ENCODE measurements at places on chromosomes 7 and 10. TPM values are rescaled to one million over a fixed set of nuclear protein-coding genes. Genes with fewer than 3 reads are reported as not detected.

DNA sequence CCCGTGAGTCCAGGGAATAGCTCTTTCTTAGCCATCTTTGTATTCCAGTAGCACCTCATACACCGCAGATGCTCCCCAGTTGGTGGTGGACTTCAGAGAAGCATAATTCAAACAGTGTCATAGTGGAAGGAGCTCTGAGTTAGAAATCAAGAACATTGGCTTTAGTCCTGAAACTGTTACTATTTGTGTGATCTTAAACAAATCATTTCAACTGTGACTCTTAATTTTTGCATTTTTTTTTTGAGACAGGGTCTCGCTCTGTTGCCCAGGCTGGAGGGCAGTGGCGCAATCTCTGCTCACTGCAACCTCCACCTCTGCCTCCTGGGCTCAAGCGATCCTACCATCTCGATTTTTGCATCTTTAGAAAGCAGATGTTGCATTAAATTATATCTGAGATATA, 1.8 kb downstream of the BPGM start:
- DNase-seq: no peak
- no peak overlapping the region for H3K4me3 ChIP-seq
- H3K36me3 ChIP-seq: no peaks in the 10 kb centered on the region
- peaks cover 32% of the 10 kb centered on the region for H3K4me1 ChIP-seq
- H3K27me3 ChIP-seq: no peaks in the 10 kb centered on the region

Gene RPEL1
- total RNA-seq: not detected

Gene BAIAP2L1
- total RNA-seq: 0.36 TPM

Gene FAM241B
- 10.7 TPM for total RNA-seq

DNA sequence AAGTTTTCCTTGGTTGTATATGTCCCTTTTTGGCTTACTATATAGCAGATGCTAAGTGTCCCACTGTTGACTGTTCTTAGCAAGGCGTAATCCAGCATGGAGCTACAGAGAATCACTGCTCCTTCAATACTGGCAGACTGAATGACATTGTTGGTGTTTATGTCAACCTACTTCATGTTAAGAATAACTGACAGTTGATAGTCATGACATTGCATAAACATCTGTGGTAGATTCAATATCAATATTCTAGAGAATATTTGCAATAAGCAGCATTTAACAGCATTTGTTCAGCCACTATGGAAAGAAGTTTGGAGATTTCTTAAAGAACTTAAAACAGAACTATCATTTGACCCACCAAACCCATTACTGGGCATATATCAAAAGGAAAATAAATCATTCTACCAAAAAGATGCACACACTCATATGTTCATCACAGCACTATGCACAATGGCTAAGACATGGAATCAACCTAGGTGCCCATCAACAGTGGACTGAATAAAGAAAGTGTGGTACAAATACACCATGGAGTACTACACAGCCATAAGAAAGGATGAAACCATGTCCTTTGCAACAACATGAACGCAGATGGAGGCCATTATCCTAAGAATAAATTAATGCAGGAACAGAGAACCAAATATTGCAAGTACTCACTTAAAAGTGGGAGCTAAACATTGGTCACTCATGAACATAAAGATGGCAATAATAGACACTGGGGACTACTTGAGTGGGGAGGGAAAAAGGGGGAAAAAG, 88.7 kb downstream of the IMMP2L start:
- no peak overlapping the region for H3K27ac ChIP-seq
- H3K36me3 ChIP-seq: no peaks in the 10 kb centered on the region
- no peaks in the 10 kb centered on the region for H3K27me3 ChIP-seq
- no peak overlapping the region for H3K4me3 ChIP-seq
- no peaks in the 10 kb centered on the region for H3K4me1 ChIP-seq
- DNase-seq: no peak

DNA sequence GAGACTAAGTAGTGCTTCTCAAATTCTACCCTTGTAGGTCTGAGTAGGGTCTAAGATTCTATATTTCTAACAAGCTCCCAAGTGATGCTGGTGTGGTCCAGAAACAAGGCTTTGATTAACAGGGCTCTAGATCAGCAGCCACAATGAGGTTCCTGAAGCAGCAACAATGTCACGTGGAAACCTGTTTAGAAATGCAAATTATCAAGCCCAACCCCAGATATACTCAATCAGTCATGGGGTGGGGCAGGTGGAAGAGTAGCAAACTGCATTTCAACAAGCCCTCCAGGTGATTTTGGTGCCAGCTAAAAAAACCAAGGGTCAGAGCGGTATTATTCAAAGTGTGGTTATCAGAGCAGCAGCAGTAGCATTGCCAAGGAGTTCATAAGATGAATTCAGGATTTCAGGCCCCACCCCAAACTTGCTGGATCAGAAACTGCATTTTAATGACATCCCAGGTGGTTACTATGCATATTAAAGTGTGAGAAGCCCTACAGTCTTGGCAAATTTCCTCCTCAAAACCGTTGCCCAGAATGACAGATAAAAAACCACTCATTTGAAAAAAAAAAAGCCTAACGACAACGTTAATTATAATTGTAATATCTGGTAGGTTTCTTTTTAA, 199.2 kb downstream of the AHR start:
- no peaks in the 10 kb centered on the region for H3K4me1 ChIP-seq
- H3K27ac ChIP-seq: no peak overlapping the region
- no peak overlapping the region for H3K4me3 ChIP-seq
- H3K27me3 ChIP-seq: no peaks in the 10 kb centered on the region
- DNase-seq: no peak
- H3K36me3 ChIP-seq: no peaks in the 10 kb centered on the region

- H3K27ac ChIP-seq: no peak overlapping the region
- no peaks in the 10 kb centered on the region for H3K36me3 ChIP-seq
- H3K27me3 ChIP-seq: no peaks in the 10 kb centered on the region
- DNase-seq: no peak
Measured at GRCh38 chr7:35570937-35571336, 124.0 kb downstream of the HERPUD2 start.

DNA sequence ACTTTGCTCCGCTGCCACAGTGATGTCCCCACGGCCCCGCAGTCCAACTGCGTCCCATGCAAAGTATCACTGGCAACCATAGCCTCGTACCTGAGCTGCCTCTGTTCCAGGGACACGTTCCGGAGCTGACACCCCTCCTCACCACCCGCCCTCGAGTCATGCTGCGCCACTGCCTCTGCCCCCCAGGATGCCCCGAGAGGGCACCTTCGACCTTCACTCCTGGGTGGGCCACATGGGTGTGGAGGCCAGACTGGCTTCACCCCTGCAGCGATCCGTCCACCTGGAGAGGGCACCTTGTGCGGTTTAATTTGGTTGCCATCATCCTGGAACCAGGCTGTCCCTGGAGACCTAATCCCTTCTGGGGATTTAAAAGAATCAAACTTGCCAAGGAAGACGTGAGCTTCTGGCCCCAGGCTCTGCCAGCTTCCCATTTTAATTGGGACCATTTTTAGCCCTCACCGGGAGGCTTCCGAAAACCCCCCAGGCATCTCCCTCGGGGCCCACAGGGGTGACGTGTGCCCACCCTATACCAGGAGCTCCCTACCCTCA, 19.2 kb upstream of the TNRC18 start:
- no peaks in the 10 kb centered on the region for H3K4me1 ChIP-seq
- H3K4me3 ChIP-seq: no peak overlapping the region
- H3K27ac ChIP-seq: no peak overlapping the region

DNA sequence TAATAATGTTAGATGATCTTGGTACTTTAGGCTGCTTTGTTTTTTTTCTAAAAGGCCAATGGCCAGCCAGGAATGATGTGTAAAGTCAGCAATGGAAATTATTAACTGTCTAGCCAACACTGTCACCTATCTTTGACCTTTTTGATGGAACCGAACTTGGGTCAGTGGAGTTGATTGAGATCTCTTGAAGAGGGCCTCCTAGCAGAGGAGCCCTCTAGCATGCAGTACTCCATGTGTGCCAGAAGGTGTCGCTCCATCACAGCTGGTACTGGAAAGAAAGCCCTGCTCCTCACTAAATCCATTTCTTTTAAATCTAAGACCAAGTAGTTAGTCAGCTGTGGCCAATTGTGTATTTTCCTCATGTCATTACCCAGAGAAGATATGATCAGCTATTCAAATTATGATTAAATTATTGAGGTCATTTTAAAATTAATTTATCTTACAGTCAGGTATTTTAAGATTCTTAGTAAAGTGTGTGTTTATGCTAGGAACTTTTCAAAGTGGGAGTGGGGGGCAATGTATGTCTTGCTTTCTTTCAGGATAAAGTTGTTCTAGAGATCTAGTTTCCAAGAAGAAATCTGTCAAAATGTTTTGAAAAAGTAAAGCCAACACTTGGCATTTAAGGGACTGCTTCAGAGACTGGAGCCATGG, 33.1 kb upstream of the CROT start:
- H3K27ac ChIP-seq: no peak overlapping the region
- H3K4me3 ChIP-seq: no peak overlapping the region
- peaks cover 6% of the 10 kb centered on the region for H3K4me1 ChIP-seq

Gene CTAGE4
- 5.4 TPM for total RNA-seq

Data from CD4-positive, alpha-beta memory T cell (primary cell).